Activated CD4-positive, alpha-beta T cell treated with anti-CD3 and anti-CD28 coated beads, Interleukin-2, Interleukin-4, amounts not matched to agents 100 ng/mL and 50 ng/mL, durations not matched to agents 16 hours and 8 hours (primary cell): ENCODE measurements at places on chromosomes 11 and 22.

- DNase-seq: no peak
Observed at GRCh38 chr11:1946812-1947484, at the start of gene MRPL23. Gene MRPL23, plus strand, starts transcription at chr11:1947332. Its CDS starts 31 bp downstream, at chr11:1947363.

GRCh38 chr11:60899046-60899936 is 7.1 kb downstream of the PRPF19 start:
- peak; percentile 62 for DNase-seq

- no peak for DNase-seq
Observed at GRCh38 chr11:126181939-126182730, 29.3 kb downstream of the RPUSD4 start.

DNA sequence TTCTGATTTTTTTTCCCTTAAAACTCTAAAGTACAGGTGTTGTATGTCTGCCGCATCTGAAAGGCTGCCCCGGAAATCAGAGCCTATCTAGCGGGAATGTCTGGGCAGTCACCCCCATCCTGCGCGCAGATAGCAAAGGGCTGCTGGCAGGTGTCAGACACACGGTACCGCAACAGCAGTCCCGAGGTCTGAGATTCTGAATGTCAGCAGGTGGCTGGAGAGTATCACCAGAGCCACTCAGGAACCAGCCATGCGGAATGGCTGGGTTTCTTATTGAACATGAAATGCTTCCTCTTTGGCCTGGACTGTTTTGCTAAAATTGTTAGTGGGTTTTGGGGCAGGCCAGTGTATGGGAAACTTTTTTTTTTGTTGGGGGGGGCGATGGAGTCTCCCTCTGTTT is 53.3 kb downstream of the CERK start:
- DNase-seq: no peak

GRCh38 chr11:73187854-73188253 is 30.2 kb upstream of the P2RY2 start:
- DNase-seq: no peak

GRCh38 chr11:126494831-126495230 is 139.3 kb downstream of the ST3GAL4 start:
- no peak for DNase-seq

DNA sequence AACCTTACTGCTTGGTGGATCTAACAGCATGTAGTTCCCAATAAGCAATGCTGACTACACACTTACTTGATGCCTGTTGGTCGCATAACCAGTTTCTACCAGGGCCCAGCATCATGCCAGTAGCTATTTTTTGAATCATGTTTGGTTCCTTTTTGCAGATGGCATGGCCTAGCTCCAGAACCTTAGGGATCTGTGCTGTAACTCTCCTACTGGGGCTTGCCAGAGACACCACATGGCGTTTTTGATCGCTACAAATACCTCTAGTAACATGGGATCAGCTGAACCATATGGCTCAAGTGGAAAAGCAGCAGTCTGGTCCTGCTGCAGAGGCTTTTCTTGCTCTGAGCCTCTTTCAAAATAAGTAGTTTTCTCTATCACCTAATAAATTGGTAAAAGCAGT is 654.6 kb upstream of the API5 start:
- no peak for DNase-seq

- DNase-seq: no peak
Observed at GRCh38 chr11:61345170-61345610, 12.2 kb downstream of the TKFC start.

DNA sequence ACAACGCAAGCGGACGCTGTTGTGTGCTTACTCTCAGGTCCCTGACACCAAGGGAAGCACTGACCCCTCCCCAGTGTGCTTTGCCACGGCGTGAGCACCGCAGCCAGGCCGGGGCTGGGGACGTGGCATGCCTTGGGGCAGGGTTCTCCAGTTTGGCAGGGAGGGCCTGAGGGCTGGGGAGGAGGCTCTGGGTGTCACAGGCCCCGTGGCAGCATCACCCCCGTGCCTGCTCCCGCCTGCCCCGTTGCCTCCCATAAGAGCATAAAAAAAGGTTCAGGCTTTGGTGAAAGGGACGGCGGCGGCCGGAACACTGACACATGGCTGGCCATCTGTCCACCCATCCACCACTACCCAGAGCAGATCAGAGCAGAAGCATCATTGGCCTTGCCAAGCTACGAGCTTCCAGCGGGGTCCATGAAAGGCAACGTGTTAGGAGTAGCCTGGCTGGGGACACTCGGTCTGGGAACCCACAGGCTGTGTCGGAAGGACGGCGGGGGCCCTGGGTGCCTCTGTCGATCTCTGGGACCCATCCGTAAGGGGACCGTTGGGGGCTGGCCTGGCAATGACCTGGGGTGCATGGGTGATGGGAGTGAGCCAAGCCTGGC is 183.0 kb downstream of the IGLL1 start:
- no peak for DNase-seq

- no peak for DNase-seq
Observed at GRCh38 chr11:71574418-71574817, 8.3 kb downstream of the KRTAP5-11 start.

GRCh38 chr11:76139314-76139713 is 67.0 kb downstream of the WNT11 start:
- no peak for DNase-seq

- DNase-seq: no peak
Observed at GRCh38 chr11:46386674-46387073, 4.9 kb downstream of the CHRM4 start.

DNA sequence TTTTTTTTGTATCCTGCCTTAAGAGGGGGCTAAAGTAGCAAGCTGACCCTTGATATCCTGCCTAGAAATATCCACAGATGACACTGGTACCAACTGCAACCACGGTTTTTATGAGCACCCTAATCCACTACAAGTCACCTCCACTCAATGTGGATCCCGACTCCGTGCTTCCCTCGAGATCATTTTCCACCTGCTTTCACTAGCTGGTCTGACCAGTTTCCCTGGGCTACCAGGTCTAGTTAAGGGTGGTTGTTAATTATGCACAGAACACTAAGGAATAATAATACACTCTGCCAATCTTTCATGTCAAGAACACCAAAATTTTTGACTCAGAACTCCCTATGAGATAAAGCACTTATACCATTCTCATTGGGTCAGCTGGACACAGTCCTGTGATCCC is 82.3 kb downstream of the ABTB2 start:
- no peak for DNase-seq

GRCh38 chr11:72981080-72981479 is 161.0 kb downstream of the FCHSD2 start:
- no peak for DNase-seq

DNA sequence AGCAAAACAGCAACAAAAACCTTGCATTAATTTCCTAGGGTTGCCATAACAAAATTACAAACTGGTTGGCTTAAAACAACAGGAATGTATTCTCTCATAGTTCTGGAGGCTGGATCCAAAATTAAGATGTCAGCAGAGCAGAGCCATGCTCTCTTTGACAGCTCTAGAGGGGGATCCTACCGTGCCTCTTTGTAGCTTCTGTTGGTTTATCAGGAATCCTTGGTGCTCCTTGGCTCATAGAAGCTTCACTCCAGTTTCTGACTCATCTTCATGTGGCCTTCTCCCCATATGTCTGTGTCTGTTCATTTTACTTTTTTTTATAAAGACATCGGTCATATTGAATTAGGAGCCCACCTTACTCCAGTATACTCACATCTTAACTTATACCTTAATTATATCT is 90.5 kb upstream of the POU2AF2 start:
- DNase-seq: no peak

- no peak for DNase-seq
Observed at GRCh38 chr11:100682247-100682969, 4.7 kb upstream of the ARHGAP42 start.

- no peak for DNase-seq
Observed at GRCh38 chr11:115366826-115367225, 137.4 kb downstream of the CADM1 start.

DNA sequence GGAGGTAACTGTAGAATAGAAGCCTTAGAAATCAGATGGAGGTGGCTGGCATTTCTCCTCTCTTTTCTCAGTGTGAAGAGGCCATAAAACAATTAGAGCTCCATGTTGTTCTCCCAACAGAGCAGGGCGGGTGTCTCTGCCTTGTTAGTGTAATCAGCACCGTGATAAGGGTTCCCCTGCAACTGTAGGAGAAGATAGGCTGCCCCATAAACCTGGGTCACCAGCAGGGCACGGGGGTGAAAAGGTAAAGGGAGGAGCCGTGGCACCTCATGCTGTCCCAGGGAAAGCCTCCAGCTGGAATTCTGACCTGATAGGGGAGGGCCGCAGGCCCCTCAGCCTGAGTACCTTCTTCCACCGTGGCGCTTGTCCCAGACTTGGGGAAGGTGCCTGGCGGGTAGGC is 68.7 kb downstream of the ISX start:
- no peak for DNase-seq

GRCh38 chr11:567629-568292 is 7.0 kb downstream of the RASSF7 start:
- DNase-seq: no peak

- DNase-seq: no peak
Observed at GRCh38 chr22:42910221-42910942, 53.3 kb upstream of the ARFGAP3 start.

GRCh38 chr11:66429983-66430602 is 8.6 kb downstream of the MRPL11 start:
- DNase-seq: peak; percentile 77

DNA sequence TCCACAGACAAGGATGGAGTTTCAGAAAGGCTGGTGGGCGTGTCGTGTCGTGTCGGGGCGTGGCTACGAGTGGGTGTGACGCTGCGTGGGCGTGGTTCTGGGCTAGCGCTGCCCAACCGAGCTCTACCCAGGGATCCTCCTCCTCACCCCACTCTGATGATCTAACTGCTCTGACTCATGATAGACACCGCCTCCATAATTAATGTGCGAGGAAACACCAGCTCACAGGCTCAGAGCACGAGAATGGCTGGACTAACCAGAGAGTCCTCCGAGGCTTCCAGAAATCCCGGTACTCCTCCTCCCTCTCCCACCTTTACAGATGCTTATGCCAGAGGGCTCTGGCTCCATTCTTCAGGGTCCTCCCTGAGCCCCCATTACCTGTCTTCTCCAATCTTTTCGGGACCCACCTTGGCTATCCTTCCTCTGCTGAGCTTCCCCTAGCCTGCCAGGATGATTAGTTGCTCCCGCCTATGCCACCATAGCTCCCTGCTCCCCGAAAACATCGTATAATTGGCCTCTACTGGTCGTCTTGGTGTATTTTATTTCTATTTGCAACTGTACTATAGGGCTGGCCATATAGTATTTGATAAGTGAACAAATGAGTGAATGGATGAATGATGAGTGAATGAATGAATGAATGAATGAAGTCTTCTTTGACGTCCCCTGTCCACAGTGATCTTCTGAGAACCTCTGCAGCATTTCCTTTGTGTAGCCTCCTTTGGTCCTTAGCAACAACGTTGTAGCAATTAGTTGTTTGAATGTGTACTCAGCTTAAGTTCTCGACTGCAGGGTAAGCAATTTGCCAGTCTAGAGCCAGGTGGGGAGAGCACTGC is 21.7 kb downstream of the TMPRSS13 start:
- DNase-seq: peak; percentile 80

DNA sequence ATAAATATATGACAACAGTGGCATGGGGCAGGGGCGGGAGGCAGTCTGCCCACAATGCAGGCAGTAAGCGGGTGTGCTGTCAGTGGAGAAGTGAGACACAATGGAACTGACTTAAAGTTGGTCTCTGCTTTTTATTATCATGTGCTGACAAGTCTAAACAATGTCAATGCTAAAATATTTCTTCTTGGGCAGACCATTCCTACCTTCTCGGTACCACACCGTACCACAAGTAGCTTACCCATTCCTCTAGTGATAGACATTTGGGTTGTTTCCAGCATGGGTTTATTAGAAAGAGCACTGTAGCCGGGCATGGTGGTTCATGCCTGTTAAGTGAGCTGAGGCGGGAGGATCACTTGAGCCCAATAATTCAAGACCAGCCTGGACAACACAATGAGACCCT is 2.6 kb upstream of the CHADL start:
- DNase-seq: no peak

DNA sequence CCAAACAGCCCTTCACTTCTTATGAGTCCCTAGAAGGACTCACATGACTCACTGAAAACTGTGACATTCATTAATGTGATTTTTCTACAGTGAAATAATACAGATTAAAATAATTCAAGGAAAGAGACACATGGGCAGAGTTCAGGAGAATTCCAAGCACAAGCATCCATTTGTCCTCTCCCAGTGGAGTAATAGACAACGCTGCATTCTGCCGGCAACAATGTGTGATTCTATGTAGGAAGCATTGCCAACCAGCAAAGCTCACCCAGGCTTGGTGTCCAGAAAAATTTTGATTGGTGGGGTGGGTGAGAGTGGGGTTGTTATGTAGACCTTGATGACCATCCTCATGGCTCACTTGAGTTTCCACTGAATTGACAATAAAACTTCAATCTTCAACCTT is 123.9 kb downstream of the VPREB1 start:
- DNase-seq: no peak

GRCh38 chr22:39665229-39665628 is 94.7 kb downstream of the CACNA1I start:
- no peak for DNase-seq

DNA sequence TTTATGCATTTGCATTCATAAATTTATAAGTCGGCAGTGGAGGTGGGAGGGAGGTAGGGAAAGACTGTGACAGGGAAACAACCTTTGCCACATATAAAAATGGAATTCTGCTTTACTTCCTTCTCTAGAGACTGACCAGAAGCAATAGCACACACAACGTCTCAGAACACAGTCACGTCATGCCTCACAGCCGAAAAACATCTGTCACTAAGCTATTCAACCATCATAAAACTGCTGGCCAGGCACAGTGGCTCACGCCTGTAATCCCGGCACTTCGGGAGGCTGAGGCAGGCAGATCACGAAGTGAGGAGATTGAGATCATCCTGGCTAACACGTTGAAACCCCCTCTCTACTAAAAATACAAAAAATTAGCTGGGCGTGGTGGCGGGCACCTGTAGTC is 101.0 kb upstream of the CHRM4 start:
- DNase-seq: no peak

- no peak for DNase-seq
Observed at GRCh38 chr11:2318123-2318522, 16.3 kb downstream of the TSPAN32 start.

DNA sequence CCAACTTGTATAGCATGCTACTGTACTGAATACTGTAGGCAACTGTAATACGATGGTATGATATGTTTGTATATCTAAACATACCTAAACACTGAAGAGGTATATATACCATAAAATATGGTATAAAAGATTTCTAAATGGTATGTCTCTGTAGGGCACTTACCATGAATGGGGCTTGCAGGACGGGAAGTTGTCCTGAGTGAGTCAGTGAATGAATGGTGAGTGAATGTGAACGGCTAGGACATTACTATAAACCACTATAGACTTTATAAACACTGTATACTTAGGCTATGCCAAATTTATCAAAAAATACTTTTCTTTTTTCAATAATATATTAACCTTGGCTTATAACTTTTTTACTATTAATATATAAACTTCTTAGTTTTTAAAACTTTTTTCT is 66.8 kb downstream of the ZC3H12C start:
- DNase-seq: no peak

DNA sequence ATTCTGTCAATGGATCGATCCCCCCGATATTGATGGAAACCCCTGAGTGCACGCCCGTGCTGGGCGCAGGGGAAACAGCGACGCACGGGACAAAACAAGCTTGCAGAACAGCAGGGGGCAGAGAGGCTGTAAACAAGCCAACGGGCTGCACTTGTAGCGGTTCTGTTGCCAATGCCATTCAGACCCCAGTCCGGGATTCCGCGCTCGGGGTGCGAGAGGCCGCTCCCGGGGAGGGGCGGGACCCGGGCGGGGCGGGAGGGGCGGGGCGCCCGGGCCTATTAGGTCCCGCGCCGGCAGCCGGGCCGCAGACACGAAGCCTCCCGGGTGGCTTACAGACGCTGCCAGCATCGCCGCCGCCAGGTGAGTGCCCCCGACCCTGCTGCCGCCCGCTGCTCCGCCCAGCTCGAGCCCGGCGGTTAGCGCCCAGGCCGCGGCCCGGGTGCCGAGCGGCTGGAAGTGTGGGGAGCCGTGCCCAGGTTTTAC is at the start of gene BIK:
Gene BIK (plus strand): TSS at position 307 of the 483 bp plus-strand sequence. CDS start 13,273 bp downstream, outside the sequence.
- peak; percentile 43 for DNase-seq
